ENCODE measurements at places on chromosomes 1 and 21. TPM values are rescaled to one million over a fixed set of nuclear protein-coding genes. Genes with fewer than 3 reads are reported as not detected.

DNA sequence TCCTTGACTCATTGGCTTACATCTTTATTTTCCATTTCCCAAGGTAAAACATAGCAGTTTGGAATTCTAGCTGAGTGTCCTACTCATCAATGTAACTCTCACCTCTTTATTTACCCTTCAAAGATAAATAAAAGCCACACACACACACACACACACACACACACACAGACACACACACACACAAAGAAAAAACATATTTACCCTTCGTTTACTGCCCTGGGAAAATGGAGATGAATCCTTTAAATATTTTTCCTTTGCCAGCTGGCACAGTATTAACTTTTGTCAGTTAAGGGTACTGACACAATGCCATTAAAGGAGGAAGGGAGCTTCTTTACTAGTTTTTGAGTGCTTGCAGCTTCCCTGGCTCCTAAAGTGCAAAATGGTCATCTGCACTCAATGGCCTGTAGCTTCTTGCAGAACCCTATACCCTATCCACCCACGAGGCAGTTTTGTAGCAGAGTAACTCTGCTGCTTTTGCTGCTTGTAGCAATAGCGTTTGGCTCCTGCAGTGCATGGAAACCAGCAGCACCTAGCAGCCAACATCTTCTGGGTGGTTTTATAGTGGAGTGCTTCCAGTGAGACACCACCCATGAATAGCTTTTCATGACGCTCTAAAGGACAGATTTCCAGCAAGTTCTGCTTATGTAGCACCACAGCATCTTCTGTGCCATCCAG, 103.7 kb downstream of the HS2ST1 start:
- no peaks in the 10 kb centered on the region for H3K4me1 ChIP-seq
- H3K27me3 ChIP-seq = no peaks in the 10 kb centered on the region
- no peaks in the 10 kb centered on the region for H3K36me3 ChIP-seq
- no peak for DNase-seq

DNA sequence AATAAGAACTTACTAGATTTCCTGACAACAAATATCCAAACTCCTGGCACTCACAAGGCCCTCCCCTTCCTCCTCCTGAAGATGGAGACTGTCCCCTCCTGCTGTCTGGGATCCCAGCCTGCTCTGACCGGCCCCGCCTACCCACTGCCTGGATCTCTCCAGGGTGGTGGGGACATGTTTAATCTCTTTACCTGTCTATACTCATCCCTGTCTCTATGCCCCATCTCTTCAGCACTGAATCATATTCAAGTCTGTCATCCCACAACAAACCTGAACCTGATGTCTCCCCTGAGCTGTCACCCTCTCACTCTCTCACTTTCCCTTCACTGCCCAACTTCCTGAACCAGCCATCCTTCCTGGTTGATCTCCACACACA, 22.1 kb downstream of the MATN1 start:
- no peak for DNase-seq
- H3K4me3 ChIP-seq = no peak overlapping the region
- H3K27me3 ChIP-seq = no peaks in the 10 kb centered on the region
- peak overlapping the region; percentile 97 for H3K27ac ChIP-seq
- H3K36me3 ChIP-seq = no peaks in the 10 kb centered on the region

- no peak for DNase-seq
- H3K4me3 ChIP-seq = no peak overlapping the region
Measured at GRCh38 chr1:242522304-242522945, 2.1 kb downstream of the PLD5 start.

- H3K4me1 ChIP-seq = no peaks in the 10 kb centered on the region
- no peaks in the 10 kb centered on the region for H3K36me3 ChIP-seq
- H3K27me3 ChIP-seq = no peaks in the 10 kb centered on the region
- DNase-seq = no peak
- no peak overlapping the region for H3K27ac ChIP-seq
Measured at GRCh38 chr1:157176016-157176415, 37.8 kb upstream of the ETV3 start.

DNA sequence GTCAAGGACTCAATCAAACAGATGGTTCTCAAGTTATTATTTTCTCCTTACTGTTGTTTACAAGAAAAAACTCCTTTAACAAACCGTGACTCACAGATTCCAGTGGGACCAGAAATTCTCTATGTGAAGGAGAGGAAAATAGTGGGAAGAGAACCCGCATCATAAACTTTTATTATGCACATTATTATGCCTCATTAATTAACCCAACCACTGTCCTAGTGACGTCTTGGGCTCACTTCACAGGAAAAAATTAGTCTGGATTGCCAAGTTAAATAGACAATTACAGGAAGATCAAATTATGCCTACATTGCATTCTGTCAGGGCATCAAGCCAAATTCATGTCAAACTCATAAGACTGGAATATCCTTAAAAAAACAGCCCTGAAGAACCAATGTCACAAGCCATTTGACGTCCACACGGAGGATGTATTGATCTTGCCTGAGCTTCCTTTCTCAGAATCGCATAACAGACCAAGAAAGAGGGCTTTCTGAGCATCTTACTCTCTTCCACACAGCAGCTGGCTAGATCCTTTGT, 347.8 kb downstream of the DUSP10 start:
- H3K36me3 ChIP-seq = no peaks in the 10 kb centered on the region
- peaks cover 22% of the 10 kb centered on the region for H3K4me1 ChIP-seq
- H3K4me3 ChIP-seq = no peak overlapping the region
- no peaks in the 10 kb centered on the region for H3K27me3 ChIP-seq

DNA sequence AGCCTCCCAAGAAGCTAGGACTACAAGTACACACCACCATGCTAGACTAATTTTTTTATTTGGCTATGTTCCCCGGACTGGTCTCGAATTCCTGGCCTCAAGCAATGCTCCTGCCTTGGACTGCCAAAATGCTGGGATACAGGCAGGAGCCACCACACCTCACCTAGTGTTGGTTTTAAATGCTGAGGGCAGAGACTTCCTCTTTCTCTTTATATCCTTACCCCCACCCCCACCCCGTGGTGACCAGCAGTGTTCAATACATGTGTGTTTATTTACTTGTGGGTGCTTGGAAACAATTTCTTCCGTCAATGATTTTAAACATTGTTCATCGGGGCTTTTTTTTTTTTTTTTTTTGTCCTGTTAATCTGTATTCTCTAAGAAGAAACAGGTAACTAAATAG, 158.9 kb downstream of the ZBTB18 start:
- H3K27ac ChIP-seq = no peak overlapping the region
- peaks cover 32% of the 10 kb centered on the region for H3K4me1 ChIP-seq
- no peaks in the 10 kb centered on the region for H3K36me3 ChIP-seq
- H3K4me3 ChIP-seq = no peak overlapping the region

OR2T2 gene
- not detected for total RNA-seq

GUCA2B gene
- total RNA-seq = not detected

AK5 gene
- total RNA-seq = 6.9 TPM

ST6GALNAC5 gene
- total RNA-seq = 9.6 TPM

Data from vagina (tissue), 2 donors.